ENCODE measurements at places on chromosomes 12 and 14.

GRCh38 chr12:127745469-127746212 lies 521.3 kb upstream of the TMEM132C start:
- DNase-seq: no peak

GRCh38 chr14:32809255-32809654 lies 129.4 kb upstream of the NPAS3 start:
- no peak for DNase-seq

DNA sequence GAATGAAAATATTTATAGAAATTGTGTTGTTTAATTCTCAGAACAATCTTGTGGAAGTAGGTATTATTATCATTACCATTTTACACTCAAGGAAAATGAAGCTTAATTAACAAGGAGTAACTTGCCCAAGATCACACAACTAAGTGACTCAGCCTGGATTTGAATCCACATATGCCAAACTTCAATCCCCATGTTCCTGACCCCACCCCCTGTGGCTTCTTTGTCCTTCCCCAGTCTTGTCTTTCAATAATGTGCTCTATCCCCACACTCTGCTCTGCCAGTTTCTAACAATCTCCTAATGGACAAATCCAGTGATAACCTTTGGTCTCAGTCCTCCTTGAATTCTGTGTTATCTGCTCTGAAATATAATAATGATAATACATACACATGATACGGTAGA lies 355.2 kb downstream of the BMP4 start:
- no peak for DNase-seq

- DNase-seq: no peak
Measured at GRCh38 chr14:92563765-92564285, 50.2 kb downstream of the RIN3 start.

DNA sequence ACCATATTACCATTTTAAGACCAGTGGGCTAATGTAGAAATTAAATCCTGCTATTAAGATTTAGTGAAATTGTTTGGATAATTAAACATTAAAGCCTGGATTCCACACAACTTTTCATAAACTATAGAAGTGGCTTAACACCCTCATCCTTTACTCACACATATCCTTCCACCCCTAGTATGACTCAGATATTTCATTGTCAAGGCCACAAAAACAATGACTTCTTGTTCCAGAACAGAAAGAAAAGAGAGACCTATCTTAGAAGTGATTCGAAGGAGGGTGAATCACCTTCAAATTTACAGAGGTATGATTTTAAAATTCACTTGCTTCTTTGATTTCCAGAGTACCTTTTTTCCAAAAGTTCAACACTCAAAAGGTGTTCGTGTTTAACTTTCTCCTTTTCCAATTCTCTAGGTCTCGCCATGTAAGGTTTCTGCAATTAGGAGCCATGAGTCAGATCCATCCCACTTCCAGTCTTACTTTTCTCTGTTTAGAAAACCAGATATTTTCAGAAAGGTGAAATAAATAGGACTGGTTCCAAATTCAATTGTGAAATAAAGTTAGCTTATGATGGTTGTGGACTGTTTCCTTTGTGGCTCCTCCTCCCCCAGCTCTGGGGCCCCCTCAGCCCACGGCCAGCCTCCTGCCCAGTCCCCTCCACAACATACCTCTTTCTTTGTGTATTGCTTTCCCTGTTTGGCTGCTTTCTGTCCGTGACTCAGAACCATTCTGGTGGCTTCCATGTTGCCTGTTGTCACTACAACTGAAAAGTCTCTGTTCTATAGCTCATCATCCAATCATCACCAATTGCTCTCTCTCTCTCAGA lies 24.6 kb upstream of the MGP start:
- DNase-seq: no peak

GRCh38 chr14:102363182-102363943 lies 622 bp downstream of the TECPR2 start:
- peak; percentile 43 for DNase-seq

DNA sequence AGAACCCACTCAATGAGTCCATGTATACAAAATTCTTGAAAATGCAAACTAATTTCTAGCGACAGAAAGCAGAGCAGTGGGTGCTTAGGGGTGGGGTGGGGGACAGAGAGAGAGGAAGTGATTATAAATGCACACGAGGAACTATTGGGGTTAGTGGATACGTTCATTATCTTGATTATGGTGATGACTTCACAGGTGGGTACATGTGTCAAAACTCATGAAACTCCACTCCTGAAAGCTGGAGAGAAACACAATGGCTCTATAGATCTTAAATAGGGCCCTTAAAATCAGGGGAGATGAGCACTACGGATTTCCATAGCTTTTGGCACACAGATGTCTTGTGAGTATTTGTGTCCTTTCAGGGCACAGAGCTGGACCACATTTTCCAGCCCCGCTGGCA lies 59.9 kb downstream of the STON2 start:
- DNase-seq: no peak

GRCh38 chr14:65835501-65835900 lies 423.0 kb downstream of the FUT8 start:
- DNase-seq: no peak

GRCh38 chr12:51270951-51271518 lies 820 bp upstream of the SMAGP start:
- DNase-seq: peak; percentile 75

DNA sequence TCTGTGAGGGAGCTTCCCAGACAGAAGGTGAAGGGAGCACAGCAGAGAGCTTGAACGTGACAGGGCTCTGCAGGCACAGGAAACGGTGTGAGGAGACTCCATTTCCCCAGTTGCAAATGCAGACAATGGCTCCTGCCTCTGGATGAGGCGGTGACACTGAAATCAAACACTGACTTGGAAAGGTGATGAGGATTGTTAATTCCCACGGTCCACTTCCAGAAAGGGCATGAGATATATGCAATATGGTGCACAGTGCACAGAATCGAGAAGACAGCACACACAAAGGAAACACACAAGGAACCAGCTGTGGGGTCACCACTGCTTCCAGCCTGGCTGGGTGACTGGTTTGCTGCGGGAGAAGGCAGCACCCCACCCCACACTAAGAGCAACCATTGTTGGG lies 42.0 kb downstream of the SYNE3 start:
- no peak for DNase-seq

DNA sequence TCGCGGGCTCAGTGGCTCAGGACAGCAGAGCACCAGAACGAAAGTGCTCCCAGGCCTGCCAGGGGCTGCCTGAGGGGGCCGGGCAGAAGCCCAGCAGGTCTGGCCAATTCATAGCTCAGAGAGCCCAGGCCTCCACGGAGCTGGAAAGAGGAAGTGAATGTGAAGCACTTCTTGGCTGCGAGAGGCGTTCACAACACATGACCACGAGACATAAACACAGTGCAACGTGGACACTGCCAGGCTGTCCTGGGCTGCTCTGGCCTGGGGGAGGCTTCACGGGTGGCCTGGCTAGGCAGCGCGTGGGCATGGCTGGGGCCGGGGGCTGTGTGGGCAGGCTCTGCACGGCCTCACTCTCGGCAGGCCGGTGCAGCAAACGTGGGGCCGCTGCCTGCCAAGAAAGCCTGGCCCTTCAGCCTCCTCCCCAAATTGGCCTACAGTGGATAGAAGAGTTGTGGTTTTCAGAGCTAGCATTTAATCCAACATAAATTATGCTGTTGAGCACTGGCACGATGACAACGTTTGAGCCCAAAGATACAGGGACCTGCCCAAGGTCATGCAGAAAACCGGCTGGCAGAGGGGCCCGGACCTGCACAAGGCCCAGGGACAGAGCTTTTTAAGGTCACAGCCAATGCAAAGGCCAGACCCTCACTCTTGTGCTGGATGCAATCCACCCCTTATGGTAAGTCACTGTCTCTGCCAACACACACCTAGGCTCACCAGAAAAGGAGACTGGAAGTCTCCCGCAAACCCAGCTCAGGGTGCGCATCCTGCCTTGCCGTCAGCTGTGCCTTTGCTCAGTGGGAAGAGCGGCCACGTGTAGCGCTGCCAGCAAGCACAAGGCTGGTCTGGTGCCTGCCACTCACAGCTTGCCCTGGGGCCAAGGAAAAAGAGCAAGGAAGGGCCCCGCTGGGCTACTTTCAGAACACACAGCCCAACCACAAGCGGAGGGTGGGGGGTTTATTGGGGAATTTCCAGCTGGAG lies 8.6 kb downstream of the SLC25A29 start:
- DNase-seq: peak; percentile 77

GRCh38 chr12:118528625-118529024 lies 152.3 kb downstream of the SUDS3 start:
- no peak for DNase-seq

DNA sequence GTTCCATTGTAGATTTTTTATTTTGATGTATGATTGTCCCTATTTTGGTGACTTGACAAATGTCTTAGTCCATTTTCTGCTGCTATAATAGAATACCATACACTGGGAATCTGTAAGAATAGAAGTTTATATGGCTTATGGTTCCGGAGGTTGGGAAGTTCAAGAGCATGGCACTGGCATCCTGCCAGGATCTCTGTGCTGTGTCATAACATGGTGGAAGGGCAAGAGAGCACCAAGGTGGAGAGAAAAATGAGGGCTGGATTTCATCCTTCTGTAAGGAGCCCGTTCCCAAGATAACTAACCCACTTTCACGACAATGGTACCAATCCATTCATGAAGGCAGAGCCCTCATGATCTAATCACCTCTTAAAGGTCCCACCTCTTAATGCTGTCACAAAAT lies 176.7 kb downstream of the TMEM132D start:
- DNase-seq: no peak

GRCh38 chr14:36580856-36581831 lies 1.3 kb downstream of the NKX2-8 start:
- peak; percentile 18 for DNase-seq

- DNase-seq: no peak
Measured at GRCh38 chr12:84502907-84503787, 409.5 kb downstream of the SLC6A15 start.

DNA sequence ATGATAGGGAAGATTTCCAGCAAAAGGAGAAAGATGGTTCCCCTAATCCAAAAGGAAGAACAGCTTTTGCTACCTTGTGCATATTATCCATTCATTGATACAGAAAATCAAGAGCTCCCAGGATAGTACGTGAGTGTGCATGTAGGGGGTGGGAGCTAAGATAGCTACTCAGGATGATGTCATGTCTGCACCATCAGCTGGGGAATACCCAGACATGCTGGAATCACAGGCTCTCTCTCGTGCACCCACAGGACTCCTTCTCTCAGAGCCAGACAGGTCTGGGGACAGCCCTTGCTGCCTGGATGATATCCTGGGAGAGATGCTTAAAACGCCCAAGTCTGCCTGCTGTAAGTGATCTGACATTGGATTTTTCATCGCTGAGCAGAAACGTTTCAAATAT lies 38.9 kb downstream of the FOXN3 start:
- DNase-seq: peak; percentile 44

DNA sequence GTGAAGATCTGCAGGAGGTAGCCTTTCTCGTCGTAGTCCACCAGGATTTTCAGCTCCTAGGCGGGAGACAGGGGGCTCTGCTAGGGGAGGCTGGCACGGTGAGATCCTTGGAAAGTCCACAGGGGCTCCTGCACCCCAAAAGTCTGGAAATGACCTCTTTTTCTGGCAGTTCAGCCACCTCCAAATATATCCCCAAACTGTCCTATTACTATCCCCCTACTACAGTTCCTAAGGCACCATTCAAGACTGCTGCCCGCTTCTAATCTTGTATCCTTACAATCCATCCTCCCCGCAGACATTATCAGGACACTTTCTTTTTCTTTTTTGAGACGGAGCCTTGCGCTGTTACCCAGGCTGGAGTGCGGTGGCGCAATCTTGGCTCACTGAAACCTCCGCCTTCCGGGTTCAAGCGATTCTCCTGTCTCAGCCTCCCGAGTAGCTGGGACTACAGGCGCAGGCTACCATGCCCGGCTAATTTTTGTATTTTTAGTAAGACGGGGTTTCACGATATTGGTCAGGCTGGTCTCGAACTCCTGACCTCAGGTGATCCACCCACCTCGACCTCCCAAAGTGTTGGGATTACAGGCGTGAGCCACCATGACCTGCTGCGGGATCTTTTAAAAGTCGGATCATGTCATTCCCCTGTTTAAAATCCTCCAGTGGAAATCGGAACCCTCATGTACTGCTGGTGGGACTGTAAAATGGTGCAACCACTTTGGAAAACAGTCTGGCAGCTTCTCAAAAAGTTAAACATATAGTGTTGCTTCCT lies 18.5 kb downstream of the HPD start:
- no peak for DNase-seq

- peak; percentile 9 for DNase-seq
Measured at GRCh38 chr14:45426685-45427282, 173.8 kb upstream of the MIS18BP1 start.

GRCh38 chr14:99195602-99196309 lies 76.2 kb downstream of the BCL11B start:
- DNase-seq: no peak

- DNase-seq: peak; percentile 54
Measured at GRCh38 chr12:25694072-25694471, 141.0 kb upstream of the LMNTD1 start.

GRCh38 chr12:2346416-2346815 lies 293.6 kb downstream of the CACNA1C start:
- no peak for DNase-seq

DNA sequence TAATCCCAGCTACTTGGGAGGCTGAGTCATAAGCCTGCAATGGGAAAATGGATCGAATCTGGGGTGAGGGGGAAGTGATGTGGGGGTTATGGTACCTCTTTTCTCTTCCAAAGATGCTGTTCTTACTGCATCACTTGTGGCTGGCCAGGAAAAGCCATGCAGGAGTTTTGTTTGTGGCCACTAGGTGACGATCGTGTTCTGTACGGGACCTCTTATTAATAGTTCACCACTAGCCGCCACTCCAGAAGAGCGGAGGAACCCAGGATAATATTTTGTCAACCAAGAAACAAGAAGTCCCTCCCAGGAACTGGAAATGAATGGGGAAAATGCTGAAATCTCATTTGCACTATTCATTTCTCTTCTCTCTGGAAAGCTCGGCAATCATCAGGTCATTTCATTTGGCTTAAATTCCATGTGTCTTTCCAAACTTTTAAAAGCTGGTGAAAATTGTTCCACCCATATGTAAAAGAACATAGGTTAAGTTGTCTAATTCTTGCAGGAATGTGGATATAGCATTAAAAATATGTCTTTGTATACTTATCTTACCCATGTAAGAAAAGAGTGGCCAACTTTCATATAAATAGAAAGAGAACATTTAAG lies 8.9 kb downstream of the GPR65 start:
- DNase-seq: peak; percentile 37

- peak; percentile 24 for DNase-seq
Measured at GRCh38 chr14:71130491-71131179, 223.4 kb downstream of the PCNX1 start.

- DNase-seq: no peak
Measured at GRCh38 chr14:44162197-44162596, 344.9 kb downstream of the FSCB start.

GRCh38 chr12:129937426-129937825 lies 33.6 kb upstream of the TMEM132D start:
- DNase-seq: no peak

DNA sequence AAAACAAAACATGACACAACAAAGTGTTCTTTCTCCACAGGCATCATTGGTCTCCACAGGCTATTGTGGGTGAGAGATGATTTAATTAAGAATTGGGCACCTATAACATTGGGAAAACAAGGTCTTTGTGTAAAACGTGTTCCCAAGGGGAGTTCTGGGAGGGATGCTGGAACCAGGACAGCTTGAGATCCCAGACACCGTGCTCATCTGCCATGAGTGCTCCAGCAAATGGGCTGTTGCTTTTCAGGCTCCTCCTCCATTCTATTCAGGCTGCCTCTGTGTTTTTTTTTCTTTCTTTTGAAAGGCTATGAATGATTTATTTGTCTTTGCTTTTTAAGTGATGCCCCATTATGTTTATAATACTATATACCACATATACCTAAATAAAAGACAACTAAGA lies 122.4 kb downstream of the DACT1 start:
- DNase-seq: no peak
